ENCODE measurements at places on chromosomes 6 and 20.

- DNase-seq, result no peak
Observed at GRCh38 chr20:52172392-52173047, 19.1 kb downstream of the ZFP64 start.

GRCh38 chr20:36682311-36682710 is 36.3 kb upstream of the SLA2 start:
- DNase-seq, result no peak

GRCh38 chr20:10976051-10976450 is 302.3 kb upstream of the JAG1 start:
- DNase-seq, result no peak

GRCh38 chr6:72977114-72977513 is 248.2 kb downstream of the KHDC1L start:
- DNase-seq, result no peak

DNA sequence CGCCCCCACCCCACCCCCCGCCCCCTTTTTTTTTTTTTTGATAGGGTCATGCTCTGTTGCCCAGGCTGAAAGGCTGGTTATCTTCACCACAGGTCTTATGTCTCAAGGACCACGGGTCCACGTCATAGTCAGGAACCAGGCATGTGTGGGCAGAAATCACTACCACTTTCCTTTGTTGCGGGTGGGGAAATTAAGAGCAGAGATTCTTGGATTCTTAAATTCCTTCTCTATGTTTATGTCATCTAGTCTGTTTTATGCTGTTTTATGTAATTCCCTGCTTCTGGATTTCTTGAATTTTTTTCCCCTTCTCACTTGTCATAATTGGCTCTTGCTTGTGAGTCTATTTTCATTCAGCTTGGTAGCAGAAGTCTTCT is 25.8 kb upstream of the PLCG1 start:
- no peak for DNase-seq

DNA sequence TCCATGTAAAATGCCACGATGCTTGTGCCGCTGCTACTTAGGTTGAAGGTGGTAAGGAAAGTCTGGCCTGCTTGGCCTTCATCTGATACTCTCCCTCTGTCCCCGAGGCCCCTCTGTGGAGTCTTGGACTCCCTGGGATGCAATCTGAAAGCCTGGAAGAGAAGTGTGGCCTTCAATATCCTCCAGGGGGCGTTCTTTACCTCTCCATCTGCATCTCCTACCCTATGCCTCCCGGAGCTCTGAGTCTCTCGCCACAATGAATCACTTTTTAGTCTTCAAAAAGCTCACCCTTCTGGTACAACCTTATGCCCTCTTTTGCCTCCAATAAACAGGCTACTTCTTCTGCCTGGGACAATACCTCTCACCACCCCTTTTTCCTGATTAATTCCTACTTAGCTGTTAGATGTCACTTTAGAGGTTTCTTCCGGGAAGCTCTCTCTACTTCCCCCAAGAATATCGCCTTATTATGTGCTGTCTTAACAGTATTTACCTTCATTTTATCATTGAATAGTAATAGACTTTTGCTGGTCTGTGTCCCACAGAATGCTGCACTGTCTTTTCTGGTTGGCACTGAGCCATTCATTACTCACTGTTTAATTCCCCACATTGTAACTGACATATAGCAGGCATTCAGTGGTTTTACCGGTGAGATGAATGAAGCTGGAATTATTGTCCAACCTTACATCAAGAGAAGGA is 13.9 kb upstream of the ATG5 start:
- DNase-seq, result no peak

- DNase-seq, result no peak
Observed at GRCh38 chr6:153449279-153449678, 318.2 kb upstream of the RGS17 start.

DNA sequence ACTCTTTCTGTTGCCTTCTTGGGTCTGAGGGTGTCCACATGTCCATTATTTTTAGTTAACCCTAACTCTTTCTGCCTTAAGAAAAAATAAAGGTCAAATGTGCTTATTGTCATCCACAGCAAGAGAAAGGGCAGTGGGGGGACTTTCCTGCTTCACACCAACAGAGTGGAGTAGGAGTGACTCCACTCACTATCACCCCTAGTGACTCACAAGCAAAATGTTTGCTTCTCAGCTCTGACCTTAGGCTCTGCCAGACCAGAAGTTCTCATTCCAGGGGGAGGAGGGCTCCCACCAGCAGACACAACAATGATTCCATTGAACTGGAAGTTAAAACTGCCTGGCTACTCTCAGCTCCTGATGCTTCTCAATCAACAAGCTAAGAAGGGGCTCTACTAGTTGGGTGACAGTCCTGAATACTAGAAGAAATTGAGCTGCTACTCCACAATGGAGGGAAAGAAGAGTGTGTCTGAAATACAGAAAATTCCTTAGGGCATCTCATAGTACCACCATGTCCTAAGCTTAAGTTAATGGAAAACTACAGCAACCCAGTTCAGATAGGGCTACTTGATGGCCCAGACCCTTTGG is 83.9 kb upstream of the AFDN start:
- no peak for DNase-seq
